ENCODE measurements at places on chromosomes 5 and 9.

DNA sequence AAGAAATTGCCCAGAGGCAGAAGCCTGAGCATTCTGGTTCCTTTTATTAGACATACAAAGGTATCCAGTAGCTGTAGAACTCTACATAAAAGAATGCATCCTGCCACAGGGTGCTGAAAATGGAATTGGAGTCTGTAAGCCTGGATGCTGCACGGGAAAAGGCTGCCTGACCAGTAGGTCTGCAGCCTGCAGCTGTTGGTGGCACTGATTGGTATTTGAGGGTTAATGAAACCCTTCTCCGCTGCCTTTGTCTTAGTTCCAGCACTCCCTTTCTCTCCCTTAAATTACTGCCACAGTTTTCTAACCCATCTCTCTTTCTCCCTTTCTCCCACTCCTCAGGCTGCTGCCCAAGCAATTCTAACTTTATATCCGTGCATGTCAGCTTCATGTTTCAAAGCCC, 64.7 kb downstream of the BRINP1 start:
- no peak for DNase-seq

- DNase-seq = no peak
These were observed 17.5 kb downstream of the OSTF1 start for GRCh38 chr9:75105841-75106240.

- DNase-seq = no peak
These were observed 1083.4 kb upstream of the C9orf72 start for GRCh38 chr9:28656727-28657126.

DNA sequence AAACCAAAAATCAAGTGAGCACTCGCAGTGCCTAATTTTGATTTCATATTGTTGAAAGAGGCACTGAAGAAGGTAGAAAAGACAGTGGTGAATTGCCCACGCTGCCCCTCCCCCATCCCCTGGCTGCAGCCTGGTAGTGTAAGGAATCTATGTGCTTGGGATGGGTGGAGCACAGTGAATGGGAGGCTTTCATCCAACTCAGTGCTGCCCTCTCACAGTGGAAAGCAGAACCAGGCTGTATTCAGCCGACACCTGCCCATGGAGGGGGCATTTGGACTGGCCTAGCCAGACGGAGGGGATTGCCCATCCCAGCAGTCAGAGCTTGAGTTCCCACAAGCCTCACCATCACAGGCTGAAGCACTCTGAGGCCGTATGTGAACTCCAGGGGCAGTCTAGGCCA, 800.4 kb upstream of the DMAC1 start:
- DNase-seq = peak; percentile 31

DNA sequence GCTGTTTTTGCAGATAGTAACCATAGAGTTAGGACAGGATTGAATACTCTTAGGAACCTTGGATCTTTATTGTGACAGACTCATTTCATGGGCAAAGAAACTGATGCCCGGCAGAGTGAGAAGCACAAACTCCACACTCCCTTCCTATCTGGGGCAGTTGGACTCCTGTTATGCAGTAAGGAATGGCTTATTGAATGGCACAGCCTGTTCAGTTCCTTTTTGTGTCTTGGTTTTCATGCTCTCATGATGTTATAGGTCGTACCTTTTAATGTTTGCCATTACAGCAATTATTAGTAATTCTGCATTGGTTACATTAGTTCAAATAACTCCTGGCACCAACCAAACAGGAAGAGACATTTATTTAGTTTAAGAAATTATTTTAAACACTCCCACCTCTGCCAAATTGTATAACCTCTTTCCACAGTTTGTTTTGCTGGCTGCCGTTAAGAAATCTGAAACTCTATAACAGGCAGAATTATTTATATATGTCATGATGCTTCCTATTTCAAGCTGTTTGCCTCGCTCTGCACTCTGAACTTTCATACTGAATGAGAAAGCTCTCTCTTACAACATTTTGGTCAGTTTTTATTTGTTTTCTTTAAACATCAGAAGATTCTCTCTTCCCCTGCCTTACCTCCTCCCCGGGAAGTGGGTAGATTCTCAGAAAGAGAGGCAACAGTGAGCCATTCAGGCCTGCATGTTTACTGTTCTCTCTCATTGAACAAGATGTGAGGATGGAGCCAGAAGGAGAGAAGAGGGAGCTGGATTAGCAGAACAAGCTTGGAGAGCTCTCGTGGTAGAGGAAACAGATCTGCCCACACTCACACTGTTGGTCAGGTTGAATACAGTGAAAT, 144.4 kb downstream of the ARHGEF28 start:
- DNase-seq = no peak

GRCh38 chr9:133023117-133023890, 7.5 kb upstream of the GTF3C5 start:
- DNase-seq = no peak

GRCh38 chr9:6049798-6050197, 34.4 kb upstream of the RANBP6 start:
- DNase-seq = no peak

DNA sequence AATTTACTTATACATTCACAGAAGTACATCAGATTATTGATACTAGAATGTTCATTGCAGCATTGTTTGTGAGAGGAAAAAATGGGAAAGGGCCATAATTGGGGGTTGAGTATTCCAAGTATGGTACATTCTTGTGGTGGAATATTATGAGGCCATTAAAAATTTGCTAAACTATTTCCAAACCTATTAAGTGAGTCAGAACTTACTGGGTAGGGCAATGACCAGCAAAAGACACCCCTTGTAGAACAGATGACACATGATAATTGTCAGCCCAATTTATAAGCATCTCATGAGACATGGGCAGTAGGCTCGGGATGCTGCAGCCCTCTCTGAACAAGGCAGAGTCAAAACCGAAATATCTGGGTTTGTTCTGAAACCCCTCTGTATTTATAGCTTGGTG, 192.6 kb upstream of the IL12B start:
- DNase-seq = no peak

DNA sequence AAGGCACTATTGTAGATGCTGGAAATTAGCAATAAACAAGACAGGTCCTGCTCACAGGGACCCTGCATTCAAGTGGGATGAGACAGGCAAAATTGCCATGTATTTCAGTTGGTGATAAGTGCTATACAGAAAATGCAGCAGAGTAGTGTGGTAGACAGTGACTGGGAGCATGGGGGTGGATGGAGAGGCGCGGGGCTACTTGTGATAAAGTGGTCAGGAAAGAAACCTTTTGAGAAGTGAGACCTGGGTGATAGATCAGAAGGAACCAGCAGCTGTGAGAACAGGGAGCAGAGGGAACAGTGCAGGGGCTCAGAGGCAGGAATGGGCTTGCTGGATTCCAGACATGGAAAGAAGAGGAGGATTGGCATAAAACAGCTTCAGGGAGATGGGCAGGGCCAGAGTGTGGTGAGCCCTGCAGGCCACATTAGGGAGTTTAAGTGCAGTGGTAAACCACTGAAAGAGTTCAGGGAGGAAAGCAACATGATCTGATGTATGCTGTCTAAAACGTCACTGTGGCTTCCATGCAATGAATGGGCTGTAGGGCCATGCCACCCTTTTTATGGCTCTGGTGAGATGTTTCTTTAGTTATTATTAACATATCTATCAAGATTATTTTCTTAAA, 7.3 kb downstream of the CRHBP start:
- no peak for DNase-seq

DNA sequence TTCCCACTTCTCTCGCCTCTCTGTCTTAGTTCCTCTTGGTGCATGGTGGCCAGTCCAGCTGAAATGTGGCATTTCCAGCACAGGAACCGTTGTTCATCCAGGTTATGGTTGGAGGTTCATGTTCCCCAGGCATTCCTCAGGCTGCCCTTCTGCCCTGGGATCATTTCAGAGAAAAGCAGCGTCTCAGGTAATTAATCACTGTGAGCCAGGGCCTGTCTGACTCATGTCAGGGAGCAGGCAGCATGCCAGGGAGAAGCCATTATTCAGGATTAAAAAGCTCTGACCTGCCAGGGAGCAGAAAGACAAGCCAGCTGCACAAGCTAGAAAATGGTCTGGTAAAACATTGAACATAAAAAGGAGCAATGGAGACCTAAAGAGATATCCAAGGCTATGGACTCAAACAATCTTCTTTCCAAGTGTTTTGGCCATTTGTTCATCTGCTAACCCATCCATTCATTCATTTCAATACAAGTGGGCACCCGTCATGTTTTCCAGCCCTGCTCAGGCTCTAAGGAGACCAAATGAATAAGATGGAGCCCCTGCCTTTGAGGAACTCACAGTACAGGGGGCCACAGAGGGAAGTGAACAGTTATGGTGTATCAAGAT, 241.4 kb downstream of the DRD1 start:
- DNase-seq = no peak

- DNase-seq = no peak
These were observed 15.0 kb downstream of the GALNT10 start for GRCh38 chr5:154205441-154206117.

DNA sequence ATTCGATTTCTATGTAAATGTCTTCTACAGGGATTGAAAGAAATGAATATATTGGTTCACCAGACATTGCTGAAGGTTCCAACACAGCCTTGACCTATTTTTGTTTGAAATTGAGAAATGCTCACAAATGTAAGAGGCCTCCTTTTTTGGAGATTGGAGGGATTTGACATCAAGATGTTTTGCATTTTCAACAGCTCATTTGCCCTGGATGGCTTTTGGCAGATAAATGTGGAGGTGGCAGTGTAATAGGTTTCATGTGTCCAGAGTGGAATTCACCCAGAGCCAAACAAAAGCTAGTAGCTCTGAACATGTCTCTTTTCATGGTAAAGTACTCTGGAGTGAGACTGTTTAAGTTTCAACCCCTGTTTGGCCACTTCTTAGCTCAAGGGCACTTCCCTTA, 77.3 kb downstream of the PALM2AKAP2 start:
- DNase-seq = no peak

- DNase-seq = no peak
These were observed 81.0 kb downstream of the MACROH2A1 start for GRCh38 chr5:135318037-135318436.

- DNase-seq = no peak
These were observed 5.1 kb downstream of the RNF14 start for GRCh38 chr5:141973871-141974595.

GRCh38 chr9:9560382-9561035, 1052.3 kb downstream of the PTPRD start:
- no peak for DNase-seq

- DNase-seq = no peak
These were observed 113.4 kb upstream of the CACNA1B start for GRCh38 chr9:137764171-137764671.

GRCh38 chr5:143302341-143303045, 101.0 kb downstream of the NR3C1 start:
- no peak for DNase-seq

- DNase-seq = no peak
These were observed 66.6 kb upstream of the CTNNA1 start for GRCh38 chr5:138686668-138687067.

DNA sequence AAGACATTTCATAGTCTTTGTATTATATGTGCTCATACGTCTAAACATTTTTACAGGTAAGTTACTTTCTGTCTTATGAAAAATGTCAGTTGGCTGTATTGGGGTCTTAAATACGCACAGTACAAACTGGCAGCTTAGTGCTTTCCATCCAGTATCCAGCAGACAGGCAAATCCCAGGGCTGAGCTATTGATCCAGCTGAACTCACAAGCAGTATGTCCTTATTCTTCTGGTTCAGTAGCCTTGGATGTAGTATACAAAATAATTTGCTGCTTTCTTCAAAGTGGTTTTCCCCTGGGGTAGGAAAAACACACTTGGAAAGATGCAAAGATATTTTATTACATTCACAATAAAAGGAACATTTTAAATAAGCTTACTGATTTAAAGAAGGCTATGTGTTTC, 617.2 kb downstream of the NR2F1-AS1 start:
- DNase-seq = no peak

DNA sequence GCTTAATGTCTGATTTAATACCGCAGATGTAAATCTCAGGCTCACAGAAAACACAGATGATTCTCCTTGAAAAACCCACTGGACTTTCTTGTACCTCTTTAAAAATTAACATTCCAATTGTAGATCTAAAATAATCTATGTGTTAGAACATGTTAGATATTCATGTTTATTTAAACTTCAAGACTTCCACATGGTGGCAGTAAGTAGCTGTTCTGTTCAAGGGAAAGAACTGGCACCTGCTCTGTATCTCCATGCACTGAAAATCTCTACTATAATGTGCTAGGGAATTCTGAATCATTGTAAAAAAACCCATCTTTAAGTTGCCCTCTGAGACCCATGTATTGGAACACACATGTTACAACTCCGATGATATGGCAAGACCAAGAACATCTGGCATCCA, 366.9 kb downstream of the DMRTA1 start:
- DNase-seq = no peak

DNA sequence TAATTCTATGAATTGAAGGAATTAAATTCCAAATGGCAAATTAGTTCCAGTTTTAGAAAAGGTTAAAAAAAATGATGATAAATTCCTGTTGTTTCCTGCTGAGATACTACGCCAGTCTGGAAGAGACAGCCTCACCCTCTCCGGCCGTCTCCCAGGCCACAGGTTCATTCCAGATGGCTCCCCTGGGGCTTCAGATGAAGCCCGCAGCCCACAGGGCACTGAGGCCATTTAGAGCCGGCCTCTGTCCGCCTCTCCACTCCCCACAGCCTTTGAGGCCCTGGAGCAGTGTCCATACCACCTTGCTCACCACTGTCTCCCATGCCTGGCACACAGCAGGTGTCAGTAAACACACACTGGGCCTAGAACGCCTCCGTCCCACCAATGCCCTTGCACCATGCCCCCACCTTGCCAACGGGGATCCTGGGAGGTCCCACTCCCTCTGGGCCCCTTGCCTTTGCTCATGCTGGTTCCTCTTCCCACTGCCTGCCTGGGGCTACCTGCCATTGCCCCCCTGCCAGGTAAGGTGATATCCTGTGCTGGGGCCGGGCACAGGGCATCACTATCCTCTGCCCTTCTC, 26.1 kb downstream of the GFPT2 start:
- DNase-seq = no peak

- no peak for DNase-seq
These were observed 521.3 kb upstream of the ZNF608 start for GRCh38 chr5:125267636-125268248.

- no peak for DNase-seq
These were observed 8.2 kb upstream of the GDNF start for GRCh38 chr5:37847978-37848425.
